Bone marrow (tissue), 2 donors: ENCODE measurements at places on chromosomes 13 and 19.

GRCh38 chr13:84491952-84492351 lies 609.7 kb upstream of the SLITRK1 start:
- DNase-seq = no peak

GRCh38 chr13:73258406-73258805 lies 199.6 kb downstream of the KLF5 start:
- DNase-seq = no peak

DNA sequence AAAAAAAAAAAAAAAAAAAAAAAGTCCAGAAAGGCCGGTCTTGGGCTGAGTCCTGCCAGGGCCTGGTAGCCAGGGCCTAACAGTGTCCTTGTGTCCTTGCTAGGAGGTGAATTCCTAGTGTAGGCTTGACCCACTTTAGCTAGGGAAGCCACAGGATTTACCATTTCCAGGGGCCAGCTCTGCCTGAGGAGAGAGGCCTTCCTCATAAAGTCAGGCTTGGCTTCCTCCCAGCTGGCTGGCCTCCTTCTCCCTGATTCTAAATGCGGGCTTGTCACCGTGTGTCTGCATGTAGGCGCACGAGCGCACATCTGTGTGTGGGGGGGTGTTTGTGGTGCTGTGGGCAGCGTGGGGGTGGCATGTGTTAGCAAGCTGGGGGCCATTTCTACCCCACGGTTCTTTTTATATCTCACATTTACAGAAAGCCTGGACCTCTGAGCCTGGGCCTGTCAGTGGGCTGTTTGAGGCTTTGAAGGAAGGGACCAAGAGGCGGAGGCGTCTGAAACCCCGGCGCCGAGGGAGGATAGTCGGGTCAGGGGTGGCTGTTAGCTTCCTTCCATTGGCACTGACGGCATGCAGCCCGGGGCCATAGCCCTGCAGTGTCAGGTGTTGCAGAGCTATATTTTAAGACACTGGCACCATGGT lies 31.7 kb downstream of the IER2 start:
- DNase-seq = no peak

- no peak for DNase-seq
Observed at GRCh38 chr13:46578590-46578975, 25.6 kb downstream of the LRCH1 start.

DNA sequence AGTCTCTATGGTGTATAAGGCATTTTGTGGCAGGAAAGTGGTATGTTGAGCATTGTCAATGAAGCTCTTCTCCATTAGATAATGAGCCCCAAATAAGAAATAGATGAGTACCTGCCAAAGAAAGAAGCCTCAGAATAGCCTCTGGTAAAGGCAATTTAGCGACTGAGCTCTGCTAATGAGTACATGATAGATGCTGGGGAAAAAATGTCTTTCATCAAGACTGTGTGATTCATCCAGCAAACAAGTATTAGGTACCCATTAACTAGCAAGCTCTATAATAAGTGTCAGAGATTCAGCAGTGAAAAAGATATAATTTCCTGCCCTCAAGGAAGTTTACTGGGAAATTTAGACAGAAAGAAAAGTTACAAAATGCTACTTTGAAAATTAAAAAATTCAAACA lies 294.6 kb downstream of the ITGBL1 start:
- DNase-seq = no peak

GRCh38 chr19:56765137-56765536 lies 75.4 kb downstream of the PEG3 start:
- DNase-seq = no peak

- no peak for DNase-seq
Observed at GRCh38 chr13:76216729-76217128, 580.6 kb downstream of the LMO7 start.

- DNase-seq = no peak
Observed at GRCh38 chr19:1512671-1513498, at the start of gene ADAMTSL5. Gene ADAMTSL5 (minus strand): TSS chr19:1513019. CDS start chr19:1510943, 2,076 bp downstream.

DNA sequence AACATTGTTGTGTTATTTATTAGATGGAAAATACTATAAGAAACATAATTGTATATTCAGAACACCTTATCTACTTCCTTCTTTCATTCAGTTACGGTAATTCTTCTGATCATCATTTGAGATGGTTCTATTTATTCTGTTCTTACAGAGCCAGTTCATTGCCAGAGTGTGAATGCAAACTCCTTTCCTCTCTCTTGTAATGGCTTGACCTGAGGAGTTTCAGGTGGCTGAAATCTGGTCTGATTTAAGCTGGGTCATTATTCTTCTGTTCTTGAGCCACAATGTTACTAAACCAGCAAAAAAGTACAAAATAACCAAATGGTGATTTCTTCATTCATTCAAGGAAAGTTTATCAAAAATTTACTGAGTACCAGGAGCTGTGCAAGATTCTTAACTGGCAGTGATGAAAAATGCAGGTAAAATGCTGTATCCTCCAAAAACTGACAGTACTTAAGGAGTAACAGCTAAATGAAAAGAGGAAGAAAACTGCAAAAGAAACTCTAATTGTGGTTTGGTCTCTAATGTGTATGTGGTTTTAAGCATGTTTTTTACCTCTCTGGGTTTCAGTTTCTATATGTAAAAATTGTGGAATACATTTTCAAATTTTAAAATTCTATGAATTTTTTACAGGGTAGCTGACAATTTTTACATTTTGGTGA lies 182.4 kb upstream of the UFM1 start:
- no peak for DNase-seq

DNA sequence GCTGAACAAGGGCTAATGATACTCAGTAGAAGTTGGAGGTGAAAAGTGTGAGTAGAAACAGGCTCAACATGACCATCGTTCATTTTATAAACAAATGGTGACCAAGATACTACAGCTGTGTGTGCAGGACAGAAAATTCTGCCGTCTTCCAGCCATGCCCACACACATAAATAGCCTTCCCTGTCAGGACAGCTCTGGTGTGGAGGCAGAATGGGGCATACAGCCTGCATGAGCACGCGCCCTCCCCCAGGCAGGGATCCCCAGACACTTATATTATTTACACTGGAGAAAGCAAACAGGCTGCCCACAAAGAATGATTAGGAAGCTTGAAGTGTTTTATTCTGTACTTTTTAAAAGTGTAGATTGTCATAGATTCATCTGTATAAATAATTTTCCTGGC lies 20.4 kb downstream of the GJA3 start:
- no peak for DNase-seq

DNA sequence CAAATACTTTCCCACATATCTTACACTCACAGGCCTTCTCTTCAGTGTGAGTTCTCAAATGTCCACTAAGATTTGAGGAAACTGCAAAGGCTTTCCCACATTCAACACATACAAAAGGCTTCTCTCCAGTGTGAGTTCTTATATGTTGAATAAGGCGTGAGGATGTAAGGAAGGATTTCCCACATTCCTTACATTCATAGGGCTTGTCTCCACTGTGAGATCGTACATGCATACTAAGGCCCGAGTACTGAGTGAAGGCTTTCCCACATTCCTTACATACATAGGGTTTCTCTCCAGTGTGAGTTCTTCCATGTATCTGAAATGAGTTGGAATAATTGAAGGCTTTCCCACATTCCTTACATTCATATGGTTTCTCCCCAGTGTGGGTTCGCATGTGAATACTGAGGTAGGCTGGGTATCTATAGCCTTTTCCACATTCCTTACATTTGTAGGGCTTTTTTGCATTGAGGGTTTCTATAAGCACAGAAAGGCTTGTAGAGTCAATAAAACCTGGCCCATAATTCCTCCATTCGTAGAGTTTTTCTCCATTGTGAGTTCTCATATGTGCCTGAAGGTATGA lies 9.6 kb downstream of the ZNF426 start:
- no peak for DNase-seq

DNA sequence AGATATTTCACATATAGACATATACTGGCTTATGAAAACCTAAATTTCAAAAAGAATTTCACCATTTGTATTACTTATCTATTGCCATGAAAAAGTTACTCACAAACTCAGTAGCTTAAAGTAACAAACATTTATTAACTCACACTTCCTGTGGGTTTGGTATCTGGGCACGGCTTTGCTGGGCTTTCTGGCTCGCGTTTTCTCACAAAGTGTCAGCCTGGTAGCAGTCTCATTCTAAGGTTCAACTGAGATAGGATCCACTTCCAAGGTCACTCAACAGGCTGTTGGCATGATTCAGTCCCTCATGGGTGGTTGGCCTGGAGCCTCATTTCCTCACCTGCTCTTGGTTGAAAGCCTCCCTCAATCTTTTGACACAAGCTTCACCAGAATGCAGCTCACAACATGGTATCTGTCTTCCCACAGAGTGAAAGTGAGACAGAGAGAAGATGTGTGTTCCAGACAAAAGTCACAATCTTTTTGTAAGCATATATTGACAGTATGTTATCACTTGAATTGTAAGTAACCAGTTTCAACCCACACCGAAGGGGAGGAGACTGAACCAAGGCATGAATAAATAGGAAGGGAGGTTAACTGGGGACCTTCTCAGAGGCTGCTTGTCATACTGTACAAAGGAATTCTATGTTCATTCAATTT lies 1065.8 kb upstream of the SPRY2 start:
- DNase-seq = no peak

DNA sequence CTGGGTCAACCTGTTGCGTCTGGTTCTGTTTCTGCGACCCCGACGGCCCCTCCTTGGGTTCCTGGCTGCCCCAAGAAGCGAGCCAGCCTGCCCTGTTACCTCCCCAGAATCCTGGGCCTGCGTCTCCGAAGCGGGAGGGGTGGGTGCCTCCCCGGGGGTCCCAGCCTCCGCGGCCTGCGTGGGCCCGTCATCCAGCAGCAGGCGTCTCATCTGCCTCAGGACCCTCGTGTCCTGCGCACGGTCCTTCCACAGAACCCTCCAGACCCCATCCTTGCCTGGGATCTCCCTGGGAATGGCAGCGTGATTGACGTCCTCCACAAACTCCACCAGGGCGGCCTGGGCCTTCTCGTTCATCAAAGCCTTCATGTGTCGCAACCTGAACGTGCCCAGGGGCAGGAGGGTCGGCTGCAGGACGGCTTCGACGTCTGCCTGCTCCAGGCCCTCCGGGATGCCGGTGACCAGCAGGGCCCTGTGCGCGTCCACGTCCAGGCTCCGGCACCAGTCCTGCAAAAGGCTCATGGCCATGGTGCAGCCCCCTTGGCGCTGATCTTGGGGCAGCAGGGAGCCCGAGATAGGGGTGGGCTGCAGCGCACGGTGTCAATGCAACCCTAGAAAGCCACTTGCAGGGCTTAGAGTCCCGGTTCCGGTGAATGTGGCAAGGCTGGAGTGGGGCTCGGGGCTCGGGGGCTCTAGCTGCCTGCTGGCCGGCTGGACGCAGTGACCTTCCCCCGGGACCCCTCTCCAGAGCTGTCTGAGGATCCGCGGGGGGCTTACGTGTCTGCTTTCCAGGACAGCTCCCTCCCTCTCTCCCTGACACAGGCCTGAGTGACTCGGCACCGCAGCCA lies 504 bp downstream of the PNMA8B start:
- DNase-seq = no peak
